Activated CD4-positive, CD25-positive, alpha-beta regulatory T cell (primary cell): ENCODE measurements at places on chromosomes 3 and 15.

- DNase-seq, result no peak
Observed at GRCh38 chr3:194462936-194463335, 23.9 kb downstream of the ATP13A3 start.

DNA sequence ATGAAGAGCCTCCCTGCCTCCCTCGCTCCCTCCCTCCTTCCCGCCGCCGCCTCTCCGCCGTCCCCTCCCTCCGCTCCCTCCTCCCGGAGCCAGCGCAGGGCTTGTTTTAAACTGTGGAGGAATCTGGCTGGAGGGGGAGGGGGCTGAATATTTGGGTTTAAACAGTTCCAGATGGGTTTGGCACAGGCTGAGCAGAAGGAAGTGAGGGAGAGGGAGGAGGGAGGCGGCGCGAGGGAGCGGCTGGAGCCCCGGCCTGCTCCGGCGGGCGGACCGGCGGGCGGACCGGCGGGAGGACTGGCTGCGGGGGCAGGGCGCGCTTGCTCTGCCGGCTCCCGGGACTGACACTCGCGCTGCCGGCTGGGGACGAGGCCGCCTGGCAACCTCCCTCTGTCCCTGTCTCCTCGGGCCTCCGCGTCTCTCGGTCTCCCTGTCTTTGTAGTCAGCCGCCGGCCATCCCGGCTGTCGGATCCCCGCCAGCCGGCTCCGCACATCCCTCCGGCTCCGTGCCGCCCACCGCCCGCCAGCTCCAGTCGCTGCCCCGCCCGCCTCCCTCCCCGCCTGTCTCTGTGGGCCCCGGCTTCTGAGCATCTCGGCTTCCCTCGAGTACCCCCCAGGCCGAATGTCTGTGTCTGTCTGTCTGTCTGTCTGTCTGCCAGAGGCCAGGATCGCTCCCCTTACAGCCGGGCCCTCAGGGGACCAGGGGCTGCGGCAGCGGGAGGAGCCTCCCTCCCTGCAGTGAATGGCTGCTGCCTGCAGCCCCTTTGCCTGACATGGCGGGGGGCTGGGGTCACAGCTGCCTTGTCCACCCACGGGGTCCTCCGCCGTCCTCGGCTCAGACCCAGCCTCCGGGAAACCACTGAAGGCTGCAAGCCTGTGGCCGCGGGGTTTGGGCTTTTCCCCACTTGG is 7.6 kb downstream of the EPHB3 start:
- DNase-seq, result no peak

DNA sequence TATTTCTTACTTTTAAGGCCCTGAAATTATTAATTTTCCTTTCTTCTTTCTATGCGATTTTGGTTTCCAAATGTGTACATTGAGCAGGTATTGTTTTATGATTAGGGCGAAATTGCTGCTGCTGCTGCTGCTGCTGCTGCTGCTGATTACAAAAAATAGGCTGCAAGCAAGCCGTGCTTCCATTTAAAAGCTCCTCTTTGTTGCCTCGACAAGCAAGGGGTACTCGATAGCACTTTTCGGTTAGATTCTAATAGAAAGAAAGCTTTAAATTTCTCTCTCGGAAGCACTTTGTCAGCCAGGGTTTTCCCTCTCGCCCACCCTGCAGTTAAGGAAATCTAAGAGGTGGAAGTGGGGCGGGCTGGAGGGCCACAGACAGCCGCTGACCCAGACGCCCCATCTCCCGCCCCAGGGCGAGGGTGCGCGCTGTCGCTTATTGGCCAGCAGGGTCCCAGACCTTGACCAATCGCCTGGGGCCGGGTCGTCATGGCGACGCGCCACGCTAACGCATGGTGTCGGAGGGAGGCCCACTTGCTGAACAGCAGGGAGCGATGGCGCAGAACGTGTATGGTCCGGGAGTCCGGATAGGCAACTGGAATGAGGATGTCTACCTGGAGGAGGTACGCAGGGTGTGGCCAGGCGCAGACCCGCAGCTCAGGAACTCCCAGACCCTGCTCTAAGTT is at the start of gene CFAP161:
CFAP161 (plus strand) TSS at position 489 of the 680 bp plus-strand sequence; CDS start at position 549, 60 bp downstream.
- no peak for DNase-seq

DNA sequence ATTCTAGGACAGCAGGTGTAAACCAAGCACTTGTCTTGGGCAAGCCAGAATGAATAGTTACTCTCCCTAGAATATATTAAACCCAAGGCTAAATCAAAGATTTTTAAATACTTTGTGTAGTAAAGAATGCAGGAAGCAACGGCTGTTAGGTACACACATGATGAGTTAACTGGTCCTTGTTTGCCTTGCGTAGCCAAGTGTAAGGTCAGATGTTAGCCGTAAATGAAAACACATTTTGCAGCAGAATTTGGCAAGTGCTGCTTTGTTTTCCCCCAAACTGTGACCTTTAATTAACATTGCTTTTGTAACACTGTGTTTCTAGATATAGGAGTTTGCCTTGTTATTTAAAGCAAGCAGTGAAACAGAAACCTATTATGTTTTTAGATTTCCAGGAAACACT is 368.7 kb downstream of the IL5RA start:
- DNase-seq, result no peak

DNA sequence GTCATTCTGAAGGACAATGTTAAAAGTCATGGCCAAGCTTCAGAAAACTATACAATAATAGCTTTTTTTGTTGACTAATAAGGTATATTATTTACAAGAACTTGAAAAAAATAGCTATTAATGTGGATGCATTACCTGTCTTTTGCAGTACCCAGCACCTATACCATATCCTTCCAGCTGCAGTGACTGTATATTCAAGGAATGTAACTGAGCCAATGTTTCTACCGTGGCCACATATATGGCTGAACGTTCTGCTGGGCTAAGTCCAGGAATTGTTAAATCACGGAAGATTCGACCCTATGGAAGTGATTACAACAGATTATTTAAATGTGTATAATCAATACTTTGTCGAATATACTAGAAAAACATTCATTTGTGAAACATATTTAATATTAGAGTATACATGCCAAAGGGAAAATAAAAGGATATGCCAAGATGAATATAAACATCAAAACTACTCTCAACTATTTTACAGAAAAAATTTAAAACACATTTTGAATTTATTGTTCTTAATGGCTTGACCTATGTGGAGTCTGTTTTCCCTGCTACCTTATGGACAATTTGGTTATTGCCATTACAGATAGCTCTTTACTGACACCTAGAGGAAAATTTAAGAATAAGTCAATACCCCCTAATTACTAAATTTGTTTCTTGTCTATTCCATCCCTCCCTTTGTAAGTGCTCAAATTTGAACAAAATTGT is 17.6 kb downstream of the ACAD11 start:
- DNase-seq, result no peak

DNA sequence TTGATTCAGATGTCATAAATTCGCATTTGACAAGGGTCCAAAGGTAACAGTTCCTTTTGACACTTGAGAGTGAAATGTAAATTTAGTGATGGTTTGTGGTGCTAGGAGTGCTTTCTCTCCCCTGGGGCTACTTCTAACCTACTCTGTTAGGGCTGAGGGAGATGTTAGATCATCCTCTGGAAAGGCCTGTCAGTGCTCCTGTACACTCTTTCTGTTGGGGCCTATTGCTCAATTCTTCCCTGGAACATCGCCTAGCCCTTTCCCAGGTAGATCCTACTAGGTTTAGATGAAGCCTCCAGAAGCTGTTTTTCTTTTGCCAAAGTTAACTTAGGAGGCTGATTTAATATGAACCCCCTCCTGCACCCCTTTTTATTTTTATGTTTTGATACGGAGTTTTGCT is 1.4 kb downstream of the PCCB start:
- DNase-seq, result no peak

DNA sequence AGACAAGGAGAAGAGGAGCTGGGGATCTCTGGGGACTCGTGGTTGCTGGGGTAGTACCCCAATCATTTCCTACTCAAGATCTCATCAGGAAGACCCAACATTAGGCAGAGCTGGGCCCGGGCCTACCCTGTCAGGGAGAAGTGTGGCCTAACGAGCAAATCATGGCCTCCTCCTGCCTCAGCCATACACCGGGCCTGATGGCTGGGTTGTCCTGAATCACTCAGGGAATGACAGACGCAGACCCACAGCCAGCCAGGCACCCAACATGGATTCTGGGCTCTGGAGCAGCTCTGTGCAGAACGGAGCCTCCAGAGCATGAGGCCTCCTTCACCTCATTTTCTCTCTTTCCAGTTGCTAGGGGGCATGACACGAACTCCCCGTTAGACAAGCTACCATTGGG is 19.7 kb downstream of the ITGA11 start:
- DNase-seq, result no peak

DNA sequence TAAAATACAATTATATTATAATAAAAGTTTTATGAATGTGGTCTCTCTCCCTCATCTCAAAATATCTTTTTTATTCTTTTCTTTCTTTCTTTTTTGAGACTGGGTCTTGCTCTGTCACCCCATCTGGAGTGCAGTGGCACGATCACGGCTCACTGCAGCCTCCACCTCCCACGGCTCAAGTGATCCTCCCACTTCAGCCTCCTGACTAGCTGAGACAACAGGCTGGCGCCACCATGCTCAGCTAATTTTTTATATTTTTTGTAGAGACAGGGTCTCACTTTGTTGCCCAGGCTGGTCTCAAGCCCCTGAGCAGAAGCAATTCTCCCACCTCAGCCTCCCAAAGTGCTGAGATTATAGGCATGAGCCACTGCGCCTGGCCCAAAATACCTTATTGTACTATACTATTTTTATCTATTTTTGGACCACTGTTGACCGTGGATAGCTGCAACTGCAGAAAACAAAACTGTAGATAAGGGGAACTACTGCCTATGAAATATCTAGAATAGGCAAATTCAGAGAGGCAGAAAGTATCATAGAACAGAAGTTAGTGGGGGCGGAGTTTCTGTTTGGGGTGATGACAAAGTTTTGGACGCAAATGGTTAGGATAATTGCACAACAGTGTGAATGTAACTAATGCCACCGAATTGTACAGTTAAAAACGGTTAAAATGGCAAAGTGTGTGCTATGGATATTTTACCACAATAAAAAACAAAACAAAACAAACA is 66.6 kb downstream of the SLC12A8 start:
- no peak for DNase-seq

DNA sequence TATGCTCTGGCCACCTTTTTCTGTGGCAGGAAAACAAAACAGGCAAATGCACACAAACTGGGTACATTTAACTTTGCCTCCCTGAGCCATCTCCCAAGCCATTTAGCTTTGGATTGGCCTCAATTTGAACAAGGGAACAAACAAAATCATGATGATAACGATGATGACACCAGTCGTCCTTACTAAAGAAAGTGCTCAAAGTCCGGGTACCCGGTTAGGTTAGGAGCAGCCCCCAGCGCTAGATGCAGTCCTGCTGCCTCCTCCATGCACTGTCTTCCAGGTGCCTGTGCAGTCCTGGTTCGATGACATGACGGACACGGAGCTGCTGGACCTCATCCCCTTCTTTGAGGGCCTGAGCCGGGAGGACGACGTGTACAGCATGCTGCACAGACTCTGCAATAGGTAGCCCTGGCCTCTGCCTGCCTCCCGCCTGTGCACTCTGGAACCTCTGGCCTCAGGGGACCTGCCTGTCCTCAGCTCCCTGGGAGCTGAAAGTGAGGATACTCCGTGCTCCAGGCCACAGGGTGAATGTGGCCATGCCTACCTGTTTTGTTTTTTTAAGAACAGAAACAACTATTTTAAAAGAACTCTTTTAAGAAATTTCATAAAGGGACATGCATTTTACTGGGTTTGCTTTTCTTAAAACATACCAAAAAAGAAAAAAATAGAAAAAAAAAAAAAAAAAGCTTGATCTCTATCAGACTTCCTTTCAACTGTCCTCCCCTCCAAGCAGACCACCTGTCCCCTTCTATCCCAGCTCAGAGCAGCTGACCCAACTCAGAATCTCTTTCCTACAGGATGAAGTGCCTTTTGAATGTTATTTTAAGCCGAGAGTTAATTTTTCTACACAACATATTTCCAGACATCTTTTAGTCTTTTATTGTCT is 9.9 kb upstream of the VILL start:
- no peak for DNase-seq

DNA sequence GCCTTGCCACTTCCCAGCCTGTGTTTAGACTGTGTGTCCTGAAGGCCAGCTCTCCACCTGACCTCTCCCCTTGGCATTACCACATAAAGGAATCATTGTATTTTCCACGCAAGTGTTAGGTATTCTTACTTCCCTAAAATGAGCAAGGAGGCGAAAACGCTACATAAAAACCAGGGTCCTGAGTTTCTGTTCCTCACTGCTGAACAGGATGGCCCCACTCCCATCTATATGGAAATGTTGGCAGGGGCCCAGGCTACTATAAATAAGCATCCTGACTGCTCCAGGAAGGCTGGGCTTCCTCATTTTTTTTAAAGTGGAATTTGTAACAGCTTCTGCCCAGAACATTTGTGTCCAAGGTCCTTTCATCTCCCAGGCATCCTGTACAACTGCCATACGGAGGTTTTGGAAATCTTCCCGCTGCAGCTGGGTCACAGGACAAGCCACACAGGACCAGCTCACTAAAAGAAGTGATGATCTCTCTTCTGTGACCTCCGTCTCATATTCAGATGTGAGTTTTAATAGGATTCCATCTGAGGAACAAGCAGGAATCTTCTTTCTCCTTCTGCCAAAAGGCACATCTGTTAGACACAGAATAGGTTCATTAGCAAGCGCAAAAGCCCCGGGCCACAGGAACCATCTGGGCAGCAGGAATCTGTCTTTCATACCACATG is 56.4 kb upstream of the LIMD1 start:
- DNase-seq, result no peak

- DNase-seq, result no peak
Observed at GRCh38 chr15:71777216-71777943, 33.0 kb upstream of the NR2E3 start.

DNA sequence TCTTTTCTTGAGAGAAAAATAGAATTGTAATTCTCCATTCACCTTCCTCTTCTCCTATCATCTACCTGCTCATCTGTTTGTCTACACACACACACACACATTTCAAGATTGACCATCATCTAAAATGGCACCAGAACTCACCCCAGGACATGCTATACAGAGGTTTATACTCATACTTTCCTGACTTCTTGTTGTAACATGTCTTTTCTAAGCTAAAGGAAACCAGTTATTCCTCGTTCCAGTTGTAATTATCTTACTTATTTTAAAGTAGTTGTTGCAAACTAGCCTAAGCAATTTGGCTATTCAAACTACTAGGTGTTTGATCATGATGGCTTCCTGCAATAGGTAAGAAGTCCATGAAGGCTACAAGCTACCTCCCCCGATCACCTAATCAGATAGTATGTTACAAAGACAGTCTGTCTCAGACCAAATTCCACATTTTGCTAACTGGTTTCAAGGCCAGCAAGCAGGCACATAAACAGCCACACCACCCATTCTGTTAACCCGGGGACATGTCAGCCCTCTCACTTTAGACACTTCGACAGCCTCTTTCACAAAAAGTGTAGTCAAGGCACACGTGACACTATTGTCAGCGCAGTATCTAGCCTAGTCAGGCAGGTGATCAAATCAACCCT is 189.7 kb downstream of the SHQ1 start:
- no peak for DNase-seq
